ENCODE measurements at places on chromosomes 7 and 10.
A peak's percentile ranks its signal among the peaks of the same experiment; 100 is the strongest.

- no peak for DNase-seq
These were observed 81.0 kb downstream of the PPP1R3C start for GRCh38 chr10:91551856-91552255.

GRCh38 chr7:75951506-75951905, 36.6 kb downstream of the POR start:
- DNase-seq, result no peak

DNA sequence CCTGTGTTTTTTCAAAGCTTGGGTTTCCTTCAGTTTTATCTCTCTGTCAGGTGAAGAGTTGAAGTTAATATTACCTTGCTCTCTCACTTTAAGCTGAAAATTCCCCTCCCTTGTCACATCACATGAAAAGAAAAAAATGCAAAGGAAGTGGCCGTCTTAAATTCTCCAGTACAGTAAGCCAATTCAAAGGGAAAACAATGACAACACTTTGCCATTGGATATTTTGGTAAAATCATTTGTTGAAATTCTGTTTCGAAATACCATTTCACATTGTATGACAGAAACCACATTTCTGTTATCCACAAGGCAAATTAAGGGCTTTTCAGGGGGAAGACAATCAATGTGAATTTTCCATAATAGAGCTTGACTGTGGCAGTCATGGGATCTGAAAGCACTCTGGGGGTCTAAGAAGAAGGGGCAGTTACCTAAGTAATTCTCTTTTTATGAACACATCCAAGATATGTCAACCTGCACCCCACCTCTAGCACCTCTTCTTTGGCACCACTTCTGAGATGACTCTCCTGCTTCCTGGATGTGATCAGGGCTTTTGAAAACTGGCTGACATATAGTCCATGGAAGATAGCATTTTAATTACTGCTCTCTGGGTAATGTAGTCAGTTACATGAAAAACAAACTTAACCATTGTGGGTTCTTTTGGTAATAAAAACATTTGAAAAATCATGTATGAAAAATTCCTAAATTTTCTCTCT, 63.8 kb downstream of the ENTPD1 start:
- no peak for DNase-seq

DNA sequence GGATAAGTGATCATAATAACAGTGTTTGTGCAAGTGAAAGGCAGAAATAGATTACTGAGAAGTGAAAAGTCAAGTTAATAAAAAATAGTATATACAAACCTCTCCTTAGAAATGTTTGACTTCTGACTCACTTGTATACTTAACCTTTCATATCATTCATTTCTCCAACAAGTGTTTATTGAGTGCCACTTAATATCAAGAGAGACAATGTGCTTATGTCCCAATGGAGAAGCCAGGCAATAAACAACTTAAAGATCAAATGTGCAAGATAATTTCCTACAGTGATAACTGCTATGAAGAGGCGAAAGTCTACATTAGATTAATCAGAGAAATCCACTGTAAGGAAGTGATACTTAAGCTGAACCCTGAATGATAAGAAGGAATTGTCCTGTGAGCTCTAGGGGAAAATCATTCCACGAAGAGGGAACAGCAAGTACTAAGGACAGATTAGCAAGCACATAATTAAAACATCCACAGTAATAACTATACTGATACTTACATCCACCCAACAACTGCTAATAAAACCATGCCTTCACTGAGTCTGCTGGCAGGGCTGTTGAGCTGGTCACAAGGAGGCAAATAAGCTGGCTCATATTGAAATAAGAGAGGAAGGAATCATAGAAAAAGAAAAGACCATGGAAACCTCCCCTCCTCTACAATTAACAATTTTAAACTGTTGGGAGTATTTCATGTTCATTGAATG, 203.5 kb downstream of the CTNNA3 start:
- DNase-seq, result no peak

- DNase-seq, result no peak
These were observed 10.7 kb downstream of the BUD31 start for GRCh38 chr7:99419323-99420021.

DNA sequence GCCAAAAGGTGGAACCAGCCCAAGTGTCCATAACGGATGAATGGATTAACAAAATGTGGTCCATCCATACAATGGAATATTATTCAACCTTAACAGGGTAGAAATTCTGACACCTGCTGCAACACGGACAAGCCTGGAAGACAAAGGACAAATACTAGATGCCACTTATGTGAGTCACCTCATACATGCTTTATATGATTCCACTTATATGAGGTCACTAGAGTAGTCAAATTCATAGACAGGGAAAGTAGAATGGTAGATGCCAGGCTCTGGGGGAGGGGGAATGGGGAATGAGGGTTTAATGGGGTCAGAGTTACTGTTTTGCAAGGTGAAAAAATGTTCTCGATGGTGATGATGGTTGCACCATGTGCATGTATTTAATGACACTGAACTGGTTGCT, 34.0 kb upstream of the CYTH3 start:
- no peak for DNase-seq

DNA sequence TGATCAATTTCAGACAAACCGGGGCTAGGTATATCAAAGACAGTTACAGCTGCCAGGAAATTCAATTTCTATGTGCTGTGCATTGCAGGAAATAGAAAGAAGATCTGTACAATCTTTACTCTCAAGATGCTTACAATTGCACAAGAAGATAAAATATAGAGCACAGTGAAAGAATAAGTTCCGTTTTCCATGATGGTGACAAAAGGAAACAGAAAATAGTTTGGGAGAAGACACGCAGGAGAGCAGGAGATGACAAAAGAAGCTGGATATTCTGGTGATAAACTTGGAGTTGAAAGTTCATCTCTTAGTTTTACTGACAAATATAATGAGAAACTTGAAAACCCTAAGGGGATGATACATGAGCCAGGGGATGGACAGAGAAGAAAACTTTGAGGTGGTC, 646.0 kb downstream of the PARD3 start:
- no peak for DNase-seq

- DNase-seq, result no peak
These were observed 74.3 kb upstream of the RET start for GRCh38 chr10:43002596-43002995.

DNA sequence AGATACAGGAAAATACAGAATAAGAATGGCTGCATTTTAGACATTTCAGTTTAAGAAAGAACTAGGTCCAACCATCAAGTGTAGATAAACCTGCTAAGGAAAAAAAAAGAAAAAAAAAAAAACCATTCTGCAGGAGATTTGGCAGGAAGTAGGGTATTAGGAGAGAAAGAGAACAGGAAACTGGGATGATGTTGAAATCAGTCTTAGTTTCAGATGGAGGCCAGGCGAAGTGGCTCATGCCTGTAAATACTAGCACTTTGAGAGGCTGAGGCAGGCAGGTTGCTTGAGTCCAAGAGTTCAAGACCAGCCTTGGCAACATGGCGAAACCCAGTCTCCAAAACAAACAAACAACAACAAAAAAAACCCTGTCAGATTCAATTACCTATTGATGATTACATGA, 120.2 kb downstream of the RAB11FIP2 start:
- no peak for DNase-seq

DNA sequence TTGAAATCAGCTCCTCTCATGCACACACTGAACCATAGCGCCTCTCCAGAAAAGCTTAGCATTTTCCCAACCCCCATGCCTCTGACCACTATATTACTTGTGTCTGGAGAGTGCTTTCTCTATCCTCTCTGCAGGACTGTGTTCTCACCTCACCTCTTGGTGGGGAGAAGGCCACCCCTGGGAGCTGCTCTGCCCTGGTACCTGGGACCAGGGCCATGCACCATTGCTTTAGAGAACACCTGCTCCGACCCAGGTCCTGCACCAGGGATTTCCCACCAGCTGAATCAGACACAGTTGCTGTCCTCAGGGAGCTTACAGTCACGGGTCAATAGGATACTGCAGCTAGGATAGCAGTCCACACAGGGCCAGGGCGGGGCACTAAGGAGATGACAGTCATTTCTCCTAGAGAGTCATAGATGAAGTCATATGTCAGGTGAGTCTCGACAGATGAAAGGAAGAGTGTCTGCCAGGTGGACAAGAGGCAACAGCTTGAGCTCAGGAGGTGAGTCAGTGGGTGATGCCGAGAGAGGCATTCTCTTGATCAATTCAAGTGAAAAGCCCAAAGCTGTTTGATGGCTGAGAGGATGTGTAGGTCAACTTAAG, 619 bp upstream of the LMTK2 start:
- DNase-seq, result no peak

GRCh38 chr7:138370956-138371355, 89.1 kb upstream of the TRIM24 start:
- no peak for DNase-seq

DNA sequence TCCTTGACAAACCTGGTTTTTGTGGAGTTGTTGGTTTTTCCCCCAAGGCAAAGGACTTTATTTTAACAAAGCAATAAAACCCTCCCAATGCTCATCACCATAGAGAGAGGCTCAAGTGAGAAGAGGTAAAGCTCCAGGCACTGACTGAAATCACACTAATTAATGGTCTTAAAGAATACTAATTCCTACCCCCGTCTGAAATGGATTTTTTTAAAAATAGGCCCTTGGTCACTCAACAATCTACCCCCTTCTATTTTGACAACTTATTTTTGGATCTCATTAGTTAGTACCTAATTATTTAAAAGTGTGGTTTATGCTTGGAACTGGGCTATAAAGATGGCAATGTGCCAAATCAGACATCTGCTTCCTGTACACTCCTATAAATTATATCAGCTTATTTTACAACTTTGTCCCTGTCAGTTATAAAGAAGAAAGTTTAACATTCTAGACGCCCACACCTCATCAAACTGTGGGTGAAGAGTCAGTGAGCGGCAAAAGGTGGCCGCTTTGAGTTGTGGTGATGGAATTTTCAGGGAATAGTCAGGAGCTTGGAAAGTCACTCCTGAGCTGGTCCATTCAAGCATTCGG, 10.6 kb downstream of the GLI3 start:
- DNase-seq, result no peak

- peak; percentile 11 for DNase-seq
These were observed 39.9 kb downstream of the TOMM7 start for GRCh38 chr7:22782616-22783232.

- DNase-seq, result no peak
These were observed 303.3 kb downstream of the IPMK start for GRCh38 chr10:57964351-57964750.

GRCh38 chr7:139950881-139951525, 111.7 kb downstream of the PARP12 start:
- no peak for DNase-seq

- DNase-seq, result no peak
These were observed 750.7 kb upstream of the SORCS1 start for GRCh38 chr10:107915215-107915610.

- no peak for DNase-seq
These were observed 87.2 kb upstream of the UNC5B start for GRCh38 chr10:71124921-71125748.

DNA sequence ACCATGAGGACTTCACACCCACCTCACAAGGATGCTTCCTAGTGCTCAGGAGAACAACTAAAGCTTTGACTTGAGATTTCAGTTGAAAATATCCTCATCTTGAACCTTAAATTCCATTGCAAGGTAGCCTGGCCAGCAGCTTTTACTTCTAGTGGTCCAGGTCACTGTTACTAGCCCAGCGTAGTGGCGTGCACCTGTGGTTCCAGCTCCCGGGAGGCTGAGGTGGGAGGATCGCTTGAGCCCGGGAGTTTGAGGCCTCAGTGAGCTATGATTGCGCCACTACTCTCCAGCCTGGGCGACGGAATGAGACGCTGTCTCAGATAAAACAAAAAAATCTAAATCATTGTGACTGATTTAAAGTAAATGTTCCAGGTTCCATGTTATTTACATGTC, 28.3 kb upstream of the PRKAR1B start:
- DNase-seq, result no peak
